ENCODE measurements at places on chromosomes 1 and 21.

- no peak for DNase-seq
Observed at GRCh38 chr1:230394741-230395140, 31.4 kb downstream of the PGBD5 start.

DNA sequence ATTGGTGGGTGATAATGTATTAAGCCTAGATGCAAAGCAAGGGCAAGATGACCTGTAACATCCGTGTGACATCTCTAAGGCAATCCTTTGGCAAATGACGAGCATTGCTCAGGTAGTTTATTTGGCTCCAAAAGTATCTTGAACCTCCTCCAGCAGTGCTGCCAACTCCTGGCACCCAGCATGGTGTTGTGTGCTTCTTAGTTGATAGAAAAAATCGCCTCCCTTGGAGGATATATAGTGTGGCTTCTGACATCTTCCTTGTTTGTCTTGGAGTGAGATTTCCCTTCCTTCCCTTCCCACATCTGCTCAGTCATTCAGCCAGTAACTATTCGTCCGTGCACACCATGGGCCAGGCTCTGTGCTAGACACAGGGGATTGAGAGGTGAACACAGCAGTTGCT, 121.8 kb downstream of the TOMM20 start:
- no peak for DNase-seq

GRCh38 chr1:162908236-162908635, 47.3 kb upstream of the CCDC190 start:
- DNase-seq: no peak

GRCh38 chr1:156176610-156177210, 17.2 kb upstream of the SLC25A44 start:
- DNase-seq: no peak

GRCh38 chr1:2962946-2963345, 58.3 kb upstream of the ACTRT2 start:
- no peak for DNase-seq

- no peak for DNase-seq
Observed at GRCh38 chr1:207645635-207646081, 725 bp downstream of the CR1L start.

DNA sequence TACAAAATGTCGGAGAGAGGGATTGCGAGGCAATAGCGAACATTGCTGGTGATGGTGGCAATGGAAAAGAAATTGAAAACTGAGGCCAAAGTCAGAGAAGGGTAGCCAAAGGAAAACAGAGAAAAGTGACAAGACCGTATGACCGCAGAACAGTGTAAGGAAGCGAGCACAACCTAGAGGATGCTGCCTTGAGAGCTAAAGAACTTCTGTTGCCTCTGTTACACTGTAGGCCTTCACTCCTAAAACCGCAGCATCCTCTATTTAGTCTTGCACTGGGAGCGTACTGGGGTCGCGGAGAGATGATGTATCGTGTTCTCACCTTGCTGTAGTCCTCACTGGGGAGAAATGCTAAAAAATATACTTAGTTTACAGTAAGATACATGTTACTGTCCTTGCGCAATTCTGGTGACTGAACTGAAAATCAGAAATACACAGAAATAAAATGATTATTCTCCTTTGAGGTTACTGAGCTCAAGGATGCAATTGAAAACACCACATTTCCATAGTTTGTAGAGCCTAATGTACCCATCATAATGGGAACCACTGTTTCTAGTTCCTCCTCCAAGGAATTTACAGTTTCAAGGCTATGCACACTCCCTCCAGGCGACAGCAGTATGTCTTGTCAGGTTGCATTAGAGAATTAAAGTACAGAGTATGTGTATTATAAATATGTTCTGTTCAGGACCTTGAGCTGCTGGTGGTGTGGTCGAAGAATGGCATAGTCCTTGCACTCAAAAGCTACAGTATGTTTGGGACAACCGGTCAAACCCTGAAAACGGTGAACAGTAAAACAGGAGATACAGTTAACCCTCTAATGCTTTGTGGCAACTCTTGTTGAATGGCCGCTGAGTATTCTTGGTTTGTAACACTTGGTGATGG, 1.3 kb downstream of the NEK7 start:
- no peak for DNase-seq

GRCh38 chr1:19661721-19662228, 2.9 kb upstream of the HTR6 start:
- peak; percentile 51 for DNase-seq

DNA sequence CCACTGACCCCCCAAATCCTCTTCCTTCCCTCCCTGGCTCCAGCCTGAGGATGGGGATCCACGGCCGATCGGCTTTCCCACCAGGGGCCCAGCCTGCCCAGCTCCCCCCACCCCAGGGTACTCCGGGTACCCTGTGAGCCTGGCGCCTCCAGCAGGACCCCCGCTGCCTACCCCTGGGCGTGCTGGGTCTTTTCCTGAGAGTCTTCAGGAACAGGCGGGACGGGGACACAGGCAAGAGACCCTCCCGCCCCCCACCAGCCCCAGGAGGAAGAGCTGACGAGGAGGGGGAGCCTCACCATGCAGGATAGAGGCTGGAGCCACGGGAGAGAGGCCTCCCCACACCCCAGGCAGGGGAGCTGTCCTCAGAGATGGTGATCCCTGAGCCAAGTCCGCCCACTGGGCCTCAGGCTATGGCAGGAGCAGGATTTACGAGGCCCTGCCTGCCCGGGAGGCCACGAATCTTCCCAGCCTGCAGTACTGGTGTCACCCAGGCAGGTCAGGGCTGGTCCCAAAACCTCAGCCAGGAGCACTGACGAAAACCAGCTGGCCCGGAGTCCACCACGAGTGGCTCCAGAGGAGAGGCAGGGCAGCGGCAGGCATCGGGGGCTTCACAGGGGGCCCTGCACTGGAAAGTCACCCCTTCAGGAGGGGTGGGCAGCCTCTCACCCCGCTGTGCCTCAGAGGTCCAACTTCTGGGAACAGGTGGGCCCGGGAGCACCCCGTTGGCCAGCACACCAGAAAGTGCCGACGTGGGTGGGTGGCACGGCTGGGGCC, 58.0 kb downstream of the MEGF6 start:
- DNase-seq: no peak

DNA sequence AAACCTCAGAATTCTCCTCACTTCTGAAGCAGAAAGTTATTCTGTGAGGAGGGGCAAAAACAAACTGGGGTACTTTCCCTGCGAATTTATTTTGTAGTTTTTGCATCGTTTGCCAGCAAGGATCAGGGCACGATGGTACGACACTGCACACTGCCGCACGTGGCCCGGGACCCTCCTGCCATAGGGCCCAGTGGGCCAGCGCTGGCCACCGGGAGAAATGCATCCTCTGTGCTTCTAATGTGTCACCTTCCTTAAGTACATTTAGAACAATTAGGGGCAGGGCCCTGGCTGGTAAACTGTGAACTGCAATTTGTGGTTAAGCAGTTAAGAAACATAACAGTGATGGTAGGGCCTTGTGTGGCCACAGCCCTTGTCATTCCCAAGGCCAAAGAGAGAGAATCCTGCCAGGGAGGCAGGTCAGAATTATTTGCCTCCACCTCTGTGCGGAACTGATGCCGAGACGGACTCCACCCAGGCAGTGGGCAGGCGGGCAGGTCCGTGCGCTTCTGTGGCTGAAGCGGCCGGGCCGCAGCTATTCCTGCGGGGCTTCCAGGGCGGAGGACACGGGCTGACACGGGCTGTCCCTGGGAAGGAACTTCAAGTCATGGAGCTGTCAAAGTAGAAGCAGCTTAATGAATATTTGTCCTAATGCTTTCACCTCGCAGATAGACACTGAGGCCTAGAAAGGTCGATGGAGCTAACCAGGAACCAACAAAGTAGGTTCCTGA, 12.5 kb downstream of the GPR137B start:
- DNase-seq: no peak

GRCh38 chr1:40977716-40978115, 1.8 kb upstream of the CTPS1 start:
- no peak for DNase-seq

DNA sequence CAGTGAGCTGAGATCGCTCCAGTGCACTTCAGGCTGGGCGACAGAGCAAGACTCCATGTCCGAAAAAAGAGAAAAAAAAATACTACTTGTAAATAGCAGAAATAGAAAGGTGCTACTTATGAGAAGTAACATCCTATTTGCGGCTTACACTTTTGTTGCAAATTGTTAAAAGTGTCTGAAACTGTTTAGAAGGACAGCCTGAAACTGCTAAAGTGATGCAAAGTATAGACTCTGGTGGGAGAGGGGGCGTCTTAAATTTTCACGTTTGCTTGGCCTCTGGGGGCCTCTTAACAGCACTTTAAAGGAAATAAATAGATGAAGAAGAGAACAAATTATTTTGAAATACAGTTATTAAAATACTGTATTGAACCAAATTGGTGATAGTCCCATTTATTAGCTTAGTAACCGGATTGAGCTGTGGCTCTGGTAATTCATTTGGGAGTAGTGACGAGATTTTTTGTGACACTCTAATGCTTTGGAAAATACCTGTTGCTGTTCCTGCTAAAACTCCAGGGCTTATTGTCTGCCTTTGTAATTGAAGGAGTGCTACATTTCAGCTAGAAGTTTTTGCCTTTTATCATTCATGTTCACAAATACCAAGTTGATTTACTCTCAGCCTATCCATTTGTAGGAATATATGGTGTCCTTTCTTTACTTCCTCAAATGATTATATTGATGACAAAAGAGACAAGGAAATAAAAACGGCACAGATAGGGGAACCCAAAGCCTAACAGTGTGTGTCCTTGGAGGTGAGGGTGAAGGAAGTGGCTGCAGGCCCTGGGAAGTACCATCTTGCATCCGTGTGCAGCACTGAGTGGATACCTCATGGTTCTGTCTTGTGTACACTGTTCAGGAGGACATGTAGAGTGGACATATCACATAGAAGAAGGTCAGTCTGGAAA, 6.2 kb downstream of the PKNOX1 start:
- DNase-seq: no peak

- no peak for DNase-seq
Observed at GRCh38 chr1:238139713-238140112, 249.0 kb upstream of the ZP4 start.

GRCh38 chr21:33139084-33139483, 69.1 kb downstream of the OLIG1 start:
- no peak for DNase-seq

DNA sequence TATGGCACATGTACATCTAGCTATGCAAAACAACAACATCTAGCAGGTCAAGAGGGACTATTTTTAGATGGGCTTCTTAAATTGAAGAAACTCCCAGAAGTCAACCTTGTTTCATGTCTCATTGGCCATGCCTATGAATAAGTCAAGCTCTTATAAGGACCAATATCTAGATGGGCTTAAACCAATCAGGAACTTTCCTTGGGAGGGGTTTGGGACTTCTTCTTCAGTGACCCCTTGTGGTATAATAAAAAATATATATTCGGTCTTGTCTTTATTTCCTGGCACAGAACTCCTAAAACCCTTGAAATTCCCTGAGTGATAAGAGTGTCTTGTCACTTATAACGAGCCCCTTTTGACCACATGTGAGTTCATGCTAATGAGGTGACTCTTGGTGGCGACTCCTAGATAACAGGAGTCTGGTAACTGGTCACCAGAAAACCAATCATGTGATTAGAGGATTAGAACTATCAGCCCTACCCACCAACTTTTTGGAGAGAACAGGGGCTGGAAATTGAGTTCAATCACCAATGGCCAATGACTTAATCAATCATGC, 218.3 kb downstream of the HHIPL2 start:
- DNase-seq: no peak

- no peak for DNase-seq
Observed at GRCh38 chr1:105785021-105785420, 1271.5 kb upstream of the PRMT6 start.

GRCh38 chr1:11294951-11295350, 22.0 kb downstream of the UBIAD1 start:
- DNase-seq: no peak

GRCh38 chr1:203268901-203269653, 36.2 kb upstream of the BTG2 start:
- DNase-seq: no peak

GRCh38 chr1:220817907-220818306, 31.2 kb downstream of the MTARC1 start:
- DNase-seq: no peak

- no peak for DNase-seq
Observed at GRCh38 chr1:67575861-67576260, 109.1 kb upstream of the GADD45A start.

- no peak for DNase-seq
Observed at GRCh38 chr1:6738987-6739676, 37.5 kb upstream of the DNAJC11 start.

DNA sequence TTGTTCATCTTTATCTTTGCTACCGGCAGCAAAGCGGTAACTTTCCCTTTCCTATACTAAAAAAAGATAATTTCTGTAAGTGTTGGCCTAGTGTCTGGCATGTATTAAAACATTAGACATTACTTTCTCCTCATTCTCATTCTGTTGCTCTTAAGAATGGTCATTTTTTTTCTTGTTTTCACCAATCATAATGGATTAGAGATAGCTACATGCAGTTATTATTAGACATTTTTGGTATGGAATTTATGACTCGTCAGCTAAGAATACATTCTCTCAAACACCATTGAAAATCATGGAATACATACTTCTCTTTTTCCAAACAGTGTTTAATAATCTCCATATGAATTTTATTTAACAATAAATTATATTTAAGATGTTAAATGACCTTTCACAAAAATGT, 1154.6 kb downstream of the BRINP3 start:
- no peak for DNase-seq

- DNase-seq: no peak
Observed at GRCh38 chr1:157418659-157419058, 133.7 kb downstream of the FCRL5 start.

DNA sequence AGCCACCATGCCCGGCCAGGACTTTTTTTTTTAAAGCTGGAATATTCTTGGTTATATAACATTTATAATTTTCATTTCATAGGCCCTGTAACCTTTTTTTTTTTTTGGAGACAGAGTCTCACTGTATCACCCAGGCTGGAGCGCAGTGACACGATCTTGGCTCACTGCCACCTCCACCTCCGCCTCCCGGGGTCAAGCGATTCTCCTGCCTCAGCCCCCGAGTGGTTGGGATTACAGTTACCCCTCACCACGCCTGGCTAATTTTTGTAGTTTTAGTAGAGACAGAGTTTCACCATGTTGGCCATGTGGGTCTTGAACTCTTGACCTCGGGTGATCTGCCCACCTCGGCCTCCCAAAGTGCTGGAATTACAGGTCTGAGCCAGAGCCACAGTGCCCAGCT, 12.6 kb downstream of the ZYG11B start:
- DNase-seq: no peak

GRCh38 chr1:11703357-11704193, 12.1 kb downstream of the DRAXIN start:
- no peak for DNase-seq

GRCh38 chr1:8443558-8444194, 125.8 kb downstream of the SLC45A1 start:
- no peak for DNase-seq

DNA sequence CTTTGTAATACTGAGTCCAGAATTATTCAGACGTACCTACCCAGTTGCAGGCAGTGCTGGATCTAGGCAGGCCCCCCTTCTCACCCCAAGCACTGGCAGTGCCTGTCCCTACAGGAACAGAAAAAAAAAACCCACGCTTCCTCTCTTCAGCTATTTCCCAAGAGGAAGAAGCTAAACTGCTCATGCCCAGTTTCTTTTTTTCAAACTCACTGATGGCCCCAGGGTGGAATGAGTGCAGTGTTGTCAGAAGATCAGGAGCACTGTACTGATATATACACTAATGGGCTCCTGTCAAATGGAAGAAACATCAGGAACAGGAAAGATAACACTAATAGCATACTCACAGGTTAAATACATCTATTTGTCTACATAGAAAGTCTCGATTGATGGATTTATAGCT, 28.2 kb upstream of the DOCK7 start:
- DNase-seq: no peak
